ENCODE measurements at places on chromosomes 1 and 21.

- peak; percentile 98 for DNase-seq
Measured at GRCh38 chr1:241847796-241848685, at the start of gene EXO1. Gene EXO1 (plus strand): TSS chr1:241848204. CDS start chr1:241850426, 2,222 bp downstream.

- DNase-seq: peak; percentile 15
Measured at GRCh38 chr1:238242181-238242580, 351.5 kb upstream of the ZP4 start.

DNA sequence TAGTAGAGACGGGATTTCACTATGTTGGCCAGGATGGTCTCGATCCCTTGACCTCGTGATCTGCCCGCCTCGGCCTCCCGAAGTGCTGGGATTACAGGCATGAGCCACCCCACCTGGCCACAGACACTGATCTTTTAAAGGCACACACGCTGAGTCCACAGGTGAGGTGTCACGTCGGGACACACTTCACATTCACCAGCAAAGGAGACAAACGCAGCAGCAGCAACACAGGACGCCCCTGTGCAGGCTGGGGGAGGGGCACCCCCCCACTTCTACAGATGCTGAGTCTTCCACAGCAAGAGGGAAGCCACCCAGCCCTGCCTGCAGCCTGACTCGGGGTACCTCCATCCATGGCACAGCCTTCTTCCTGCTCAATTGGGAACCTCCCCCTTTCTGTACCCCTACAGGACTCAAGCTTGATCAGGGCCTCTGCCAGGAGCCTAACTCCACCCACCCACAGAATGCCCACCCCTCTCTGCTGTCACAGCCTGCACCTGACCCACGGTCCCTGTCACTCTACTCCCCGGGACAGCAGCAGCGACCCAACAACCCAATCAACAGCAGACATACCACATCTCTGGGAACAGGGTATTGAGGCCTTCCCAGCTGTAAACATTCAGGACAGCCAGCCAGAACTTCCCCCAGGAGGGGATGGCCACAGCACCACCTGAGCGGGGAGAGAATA, 9.5 kb downstream of the LSS start:
- DNase-seq: no peak

- no peak for DNase-seq
Measured at GRCh38 chr1:38476850-38477178, 382.8 kb downstream of the RRAGC start.

DNA sequence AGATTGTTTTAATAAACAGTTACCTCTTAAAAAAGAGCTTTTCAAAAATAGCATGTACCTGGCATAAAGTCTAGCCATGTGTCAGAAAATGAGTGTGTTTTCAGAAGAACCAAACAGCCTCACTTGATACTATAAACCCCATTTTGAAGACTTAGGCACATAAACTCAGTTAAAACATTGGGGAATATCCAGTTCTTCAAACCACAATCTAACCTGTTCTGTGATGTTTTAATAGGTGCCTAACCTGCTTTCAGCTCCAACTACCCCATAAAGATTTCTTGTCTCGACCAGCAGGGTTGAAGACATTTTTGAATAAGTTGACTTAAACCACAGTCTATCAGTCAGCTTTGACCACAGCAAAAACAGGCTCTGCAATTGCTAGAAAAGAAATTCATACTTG, 41.3 kb downstream of the NRDC start:
- no peak for DNase-seq

- peak; percentile 74 for DNase-seq
Measured at GRCh38 chr1:68206848-68207689, 25.3 kb downstream of the WLS start.

GRCh38 chr1:26959722-26960624, at the start of gene KDF1:
Gene KDF1 (minus strand): TSS chr1:26960468. CDS start chr1:26952380, 8,088 bp downstream.
- DNase-seq: no peak

- no peak for DNase-seq
Measured at GRCh38 chr1:221723848-221724236, 18.0 kb downstream of the DUSP10 start.

DNA sequence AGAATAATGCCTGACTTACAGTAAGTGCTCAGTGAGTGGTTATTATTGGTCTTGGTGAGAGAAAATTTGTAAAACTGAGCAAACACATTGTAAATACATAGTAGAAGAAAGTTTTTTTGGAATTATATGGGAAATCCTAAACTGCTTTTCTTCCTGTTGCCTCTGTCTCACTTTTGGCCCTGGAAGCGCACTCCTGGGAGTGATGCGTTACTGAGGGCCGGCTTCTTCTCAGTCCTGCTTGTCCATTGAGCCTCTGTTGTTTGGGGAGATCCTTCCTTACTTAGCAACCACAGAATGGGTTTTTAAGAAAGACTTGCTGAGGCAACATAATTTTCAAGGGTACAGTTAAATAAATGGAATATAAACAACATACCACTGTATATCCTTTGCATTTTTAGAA, 166.0 kb downstream of the EDEM3 start:
- DNase-seq: no peak

GRCh38 chr1:215661033-215661432, 93.9 kb downstream of the KCTD3 start:
- no peak for DNase-seq

- no peak for DNase-seq
Measured at GRCh38 chr1:191414981-191415640, 743.2 kb upstream of the RGS18 start.

DNA sequence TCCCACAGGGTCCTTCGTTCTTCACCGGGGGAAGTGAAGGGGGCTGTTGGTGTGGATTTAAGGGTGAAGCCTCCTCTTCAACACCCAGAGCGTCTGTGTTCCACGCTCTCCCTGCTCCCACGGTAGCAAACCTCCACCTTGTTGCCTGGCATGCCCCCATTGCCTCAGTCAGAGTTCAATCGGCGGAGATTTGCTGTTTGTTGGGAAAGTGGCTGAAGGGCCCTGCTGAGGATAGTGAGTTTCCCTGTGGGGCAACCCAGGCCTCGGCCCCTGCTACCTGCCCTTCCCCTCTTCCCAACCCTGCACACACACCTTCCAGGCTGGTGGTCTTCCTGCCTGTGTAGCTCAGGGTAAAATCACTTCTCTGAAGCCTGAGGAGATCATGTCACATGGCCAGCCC, 60.5 kb downstream of the TOR1AIP2 start:
- no peak for DNase-seq

DNA sequence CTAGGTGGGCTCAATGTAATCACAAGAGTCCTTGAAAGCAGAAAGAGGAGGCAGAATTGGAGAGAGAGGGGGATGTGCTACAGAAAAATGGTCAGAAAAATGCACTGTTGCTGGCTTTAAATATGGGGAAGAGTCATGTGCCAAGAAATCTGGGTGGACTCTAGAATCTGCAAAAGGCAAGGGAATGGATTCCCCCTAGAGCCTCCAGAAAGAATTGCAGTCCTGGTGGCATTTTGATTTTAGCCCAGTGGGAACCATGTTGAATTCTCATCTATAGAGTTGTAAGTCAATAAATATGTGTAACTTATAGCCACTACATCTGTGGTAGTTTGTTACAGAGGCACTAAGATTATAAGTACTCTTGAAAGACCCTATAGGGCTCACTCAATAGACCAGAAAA, 210.3 kb downstream of the ASTN1 start:
- no peak for DNase-seq

GRCh38 chr1:103107741-103108375, 464 bp downstream of the COL11A1 start:
- peak; percentile 5 for DNase-seq

GRCh38 chr1:236039740-236040685, 24.9 kb downstream of the NID1 start:
- no peak for DNase-seq

GRCh38 chr1:101187297-101187696, 49.5 kb upstream of the S1PR1 start:
- DNase-seq: peak; percentile 31

DNA sequence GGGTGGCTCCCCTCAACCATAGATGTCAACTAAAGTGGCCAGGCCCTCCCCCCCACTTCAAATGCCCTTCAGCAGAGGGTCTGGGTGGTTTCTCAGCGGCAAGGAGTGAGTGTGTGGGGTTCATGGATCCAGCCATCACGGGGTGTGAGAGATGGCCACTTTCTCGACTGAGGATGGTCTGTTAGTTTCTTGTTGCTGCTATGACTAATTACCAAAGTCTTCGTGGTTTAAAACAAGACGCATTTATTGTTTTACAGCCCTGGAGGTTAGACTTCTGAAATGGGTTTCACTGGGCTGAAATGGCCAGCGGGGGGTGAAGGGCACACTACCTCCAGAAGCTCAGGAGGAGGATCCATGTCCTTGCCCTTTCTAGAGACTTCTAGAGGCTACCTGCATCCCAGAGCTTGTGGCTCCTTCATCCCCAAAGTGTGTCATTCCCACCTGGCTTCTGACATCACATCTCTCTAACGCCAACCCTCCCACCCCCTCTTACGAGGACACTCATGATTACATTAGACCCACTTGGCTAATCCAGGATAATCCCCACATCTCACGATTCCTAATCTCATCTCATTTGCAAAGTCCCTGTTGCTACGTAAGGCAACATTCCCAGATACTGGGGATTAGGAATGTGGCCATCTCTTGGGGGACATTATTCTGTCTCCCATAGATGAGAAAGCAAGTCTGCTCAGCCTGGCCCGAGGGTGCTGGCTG, 53.0 kb downstream of the EPHB2 start:
- no peak for DNase-seq

DNA sequence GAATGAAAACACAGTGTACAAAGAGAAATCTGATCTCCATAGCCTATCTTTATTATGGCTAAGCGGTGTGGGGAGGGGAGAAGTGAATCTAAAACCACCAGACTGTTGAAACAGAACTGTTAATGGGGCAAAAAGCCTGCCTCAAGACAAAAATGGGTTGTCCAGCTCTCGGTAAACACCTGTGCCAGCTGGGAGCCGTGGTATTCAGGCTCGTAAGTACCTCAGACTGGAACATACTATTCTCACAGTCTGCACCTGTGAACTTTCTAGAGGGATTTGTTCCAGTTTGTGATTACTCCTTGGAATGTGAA, 42.7 kb upstream of the ATP1A1 start:
- no peak for DNase-seq

DNA sequence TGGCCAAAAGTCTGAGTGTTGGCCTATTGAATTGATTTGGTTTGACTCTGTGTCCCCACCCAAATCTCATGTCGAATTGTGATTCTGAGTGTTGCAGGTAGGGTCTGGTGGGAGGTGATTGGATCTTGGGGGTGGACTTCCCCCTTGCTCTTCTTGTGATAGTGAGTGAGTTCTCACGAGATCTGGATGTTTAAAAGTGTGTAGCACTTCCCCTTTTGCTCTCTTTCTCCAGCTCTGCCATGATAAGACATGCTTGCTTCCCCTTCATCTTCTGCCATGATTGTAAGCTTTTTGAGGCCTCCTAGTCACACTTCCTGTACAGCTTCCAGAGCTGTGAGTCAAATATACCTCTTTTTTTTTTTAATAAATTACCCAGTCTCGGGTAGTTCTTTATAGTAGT, 297.1 kb upstream of the ZRANB2 start:
- DNase-seq: no peak

- no peak for DNase-seq
Measured at GRCh38 chr1:27644369-27645070, 9.5 kb upstream of the FGR start.

DNA sequence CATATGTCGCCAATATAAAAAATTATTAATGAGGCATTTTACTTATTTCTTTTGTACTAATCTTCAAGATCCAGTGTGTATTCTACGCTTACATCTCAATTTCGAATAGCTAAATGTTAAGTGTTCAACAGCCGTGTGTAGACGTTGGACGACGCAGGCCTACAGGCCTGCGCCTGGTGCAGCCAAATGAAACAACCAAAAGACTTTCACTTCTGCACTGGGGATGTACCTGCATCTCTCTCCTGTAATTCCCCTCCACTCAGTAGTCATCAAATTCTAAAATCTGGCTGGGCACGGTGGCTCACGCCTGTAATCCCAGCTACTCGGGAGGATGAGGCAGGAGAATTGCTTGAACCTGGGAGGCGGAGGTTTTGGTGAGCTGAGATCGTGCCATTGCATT, 76.8 kb upstream of the HNRNPU start:
- DNase-seq: no peak

GRCh38 chr21:35611708-35612132, 448.6 kb downstream of the SETD4 start:
- DNase-seq: peak; percentile 53

GRCh38 chr1:37691497-37692077, 729 bp upstream of the CDCA8 start:
- DNase-seq: peak; percentile 56

DNA sequence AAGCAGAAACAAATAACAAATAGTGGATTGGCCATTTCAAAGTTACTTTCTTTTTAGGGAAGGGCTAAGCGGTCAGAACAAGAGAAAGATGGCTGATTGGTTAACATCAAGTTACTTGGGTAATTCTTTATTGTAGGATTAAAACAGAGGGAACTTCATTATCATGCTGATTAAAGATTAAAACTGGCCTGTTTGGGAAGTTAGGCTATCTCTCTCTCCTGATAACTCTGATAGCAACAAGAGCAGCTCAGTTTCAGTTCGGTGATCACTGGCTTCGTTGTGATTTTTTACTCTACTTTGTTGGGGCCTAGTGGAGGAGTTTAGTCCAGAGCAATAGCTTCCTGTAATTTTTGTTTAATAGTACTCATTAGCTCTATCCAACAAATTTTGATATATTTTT, 20.5 kb upstream of the COP1 start:
- no peak for DNase-seq

GRCh38 chr21:39348040-39348354, 891 bp downstream of the HMGN1 start:
- no peak for DNase-seq

- DNase-seq: no peak
Measured at GRCh38 chr1:98923667-98924066, 81.0 kb downstream of the PLPPR5 start.

DNA sequence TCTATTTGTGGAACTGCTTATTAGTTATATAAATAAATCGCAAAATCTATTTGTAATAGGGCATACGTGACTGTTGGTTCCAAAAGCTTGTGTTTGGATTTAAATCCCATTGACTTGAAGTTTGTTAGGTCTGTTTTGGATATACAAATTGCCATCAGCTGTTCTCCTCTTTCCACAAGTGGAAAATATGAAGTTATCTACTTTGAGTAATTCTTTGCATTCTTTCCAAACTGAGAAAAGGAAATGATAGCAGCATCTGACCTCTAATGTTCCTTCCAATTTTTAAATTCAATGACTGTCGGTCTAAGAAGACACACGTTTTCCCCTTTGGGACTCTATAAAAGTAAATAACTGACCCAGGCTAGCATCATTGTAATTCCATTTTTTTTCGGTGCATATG, 165.7 kb upstream of the SGIP1 start:
- DNase-seq: no peak

DNA sequence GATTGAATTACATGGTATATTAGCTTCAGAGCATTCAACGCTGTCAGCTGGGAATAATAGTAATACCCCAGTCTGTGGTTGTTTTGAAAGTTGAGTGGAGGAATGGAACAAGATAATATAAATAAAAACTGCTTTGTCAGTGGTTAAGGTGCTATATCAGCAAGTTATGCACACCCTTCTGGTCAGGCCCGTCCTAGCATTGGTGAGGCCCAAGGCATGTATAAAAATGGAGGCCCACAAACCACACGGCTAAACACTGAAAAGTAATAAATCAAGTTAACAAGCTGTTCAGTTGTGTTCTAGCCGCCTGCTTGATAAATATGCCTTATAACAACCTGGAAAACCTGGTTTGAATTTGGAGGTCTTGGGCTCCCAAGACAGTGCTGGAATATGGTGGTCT, 77.4 kb downstream of the PSMG1 start:
- DNase-seq: no peak

- no peak for DNase-seq
Measured at GRCh38 chr1:64900916-64901315, 65.4 kb downstream of the JAK1 start.
